ENCODE measurements at places on chromosomes 12 and 14. TPM values are rescaled to one million over a fixed set of nuclear protein-coding genes. Genes with fewer than 3 reads are reported as not detected.

GRCh38 chr12:121812320-121812871 lies 8.6 kb downstream of the SETD1B start:
- no peak for DNase-seq

GRCh38 chr14:64069634-64070359 lies 217.0 kb downstream of the SYNE2 start:
- no peak for DNase-seq

- DNase-seq = no peak
Measured at GRCh38 chr14:89626233-89626806, 209.3 kb upstream of the FOXN3 start.

- DNase-seq = no peak
Measured at GRCh38 chr14:52338051-52338681, 24.1 kb downstream of the PTGER2 start.

DNA sequence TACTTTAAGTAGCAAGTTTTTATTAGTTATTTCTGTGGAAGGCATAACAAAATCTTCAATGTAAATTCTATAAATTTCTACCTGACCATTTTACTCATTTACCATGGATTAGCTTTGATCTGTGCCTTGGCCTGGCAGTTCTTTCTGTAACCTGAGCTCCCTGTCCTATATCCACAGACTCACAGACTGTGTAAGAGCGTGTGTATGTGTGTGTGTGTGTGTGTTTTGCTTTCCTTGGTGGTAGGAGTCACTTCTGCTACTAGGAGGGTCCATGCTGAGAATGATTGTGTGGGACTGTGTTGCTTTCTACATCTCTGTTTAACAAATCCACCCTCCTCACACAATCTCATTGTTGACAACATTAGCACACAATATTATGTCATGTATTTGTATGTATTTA lies 221.2 kb upstream of the PELI2 start:
- DNase-seq = no peak

- no peak for DNase-seq
Measured at GRCh38 chr14:94401083-94401482, 12.7 kb upstream of the SERPINA1 start.

GRCh38 chr14:101624536-101624935 lies 63.2 kb downstream of the DIO3 start:
- no peak for DNase-seq

GRCh38 chr12:131138638-131139362 lies 185.1 kb downstream of the ADGRD1 start:
- no peak for DNase-seq

GRCh38 chr12:9701380-9702154 lies 31.3 kb downstream of the CLECL1 start:
- DNase-seq = no peak

DNA sequence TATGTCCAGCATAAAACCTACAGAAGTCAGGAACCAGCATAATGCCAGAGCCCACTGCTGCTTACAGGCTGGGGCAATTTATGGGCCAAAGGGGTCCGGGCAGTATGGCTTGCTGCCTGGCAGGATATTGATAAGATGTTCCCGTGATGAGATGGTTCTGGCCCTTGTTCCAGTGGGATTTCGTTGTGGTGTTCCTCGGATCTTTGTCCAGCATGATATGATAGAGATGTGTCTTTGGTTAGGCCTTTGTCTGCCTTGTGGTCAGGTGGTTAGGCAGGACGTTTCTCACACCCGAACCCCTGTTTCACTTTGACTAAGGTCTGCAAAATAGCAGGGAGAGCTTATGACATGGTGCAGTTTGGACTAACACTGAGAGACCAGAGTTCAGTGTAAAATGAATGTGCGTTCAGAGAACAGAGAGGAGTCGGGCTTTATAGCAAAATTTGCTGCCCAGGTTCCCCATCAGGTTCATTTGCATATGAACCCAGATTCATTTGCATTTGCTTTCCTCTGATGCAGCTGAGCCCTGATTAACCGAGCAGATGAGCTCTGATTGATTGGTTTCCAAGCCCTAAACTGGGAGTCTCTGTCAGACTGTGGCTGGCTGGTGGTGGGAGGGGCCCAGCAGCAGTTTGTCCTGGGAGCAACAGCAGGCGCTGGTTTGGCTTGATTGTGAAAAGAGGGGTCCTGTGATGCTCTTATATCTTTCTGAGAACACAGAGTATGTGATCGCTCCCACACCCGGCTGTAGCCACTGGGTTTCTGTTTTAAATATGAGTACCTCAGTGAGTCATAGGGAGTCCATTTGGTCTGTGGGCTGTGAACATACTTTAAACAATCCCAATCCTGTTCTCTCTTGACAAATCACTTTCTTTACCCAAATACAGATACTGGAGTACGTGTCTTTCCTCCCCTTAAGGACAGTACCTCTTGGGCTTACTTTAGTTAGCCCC lies 156.3 kb upstream of the PZP start:
- DNase-seq = peak; percentile 44

- no peak for DNase-seq
Measured at GRCh38 chr12:110282956-110283817, 2.1 kb downstream of the ATP2A2 start.

GRCh38 chr12:105076098-105076497 lies 8.2 kb downstream of the ALDH1L2 start:
- no peak for DNase-seq

The KRT72 gene
- not detected for total RNA-seq

The GLIPR1L1 gene
- 1.7 TPM for total RNA-seq

The TCL1A gene
- total RNA-seq = 0.65 TPM

The LRP1-AS gene
- not detected for total RNA-seq

The COCH gene
- 30.0 TPM for total RNA-seq

Data from H1 (cell line).